GM12865 (cell line): ENCODE measurements at places on chromosomes 4 and X.

DNA sequence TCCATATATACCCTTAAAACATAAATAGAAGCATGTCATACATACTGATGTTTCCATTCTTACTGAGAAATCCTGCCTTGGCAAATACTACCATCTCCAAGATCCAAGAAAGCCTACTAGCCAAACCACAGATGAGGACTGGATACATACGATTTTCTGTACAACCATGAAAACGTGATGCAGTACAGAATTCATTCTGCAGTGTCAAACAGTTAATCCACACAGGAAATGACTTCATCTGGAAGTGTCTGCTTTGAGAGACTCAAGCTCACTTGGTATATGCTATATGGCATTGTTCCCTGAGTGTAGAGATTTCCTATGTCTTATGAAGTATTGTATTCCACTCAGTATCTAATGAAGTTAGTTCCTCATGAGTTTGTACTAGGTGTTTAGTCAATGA, 94.3 kb downstream of the CT47B1 start:
- no peak for DNase-seq

DNA sequence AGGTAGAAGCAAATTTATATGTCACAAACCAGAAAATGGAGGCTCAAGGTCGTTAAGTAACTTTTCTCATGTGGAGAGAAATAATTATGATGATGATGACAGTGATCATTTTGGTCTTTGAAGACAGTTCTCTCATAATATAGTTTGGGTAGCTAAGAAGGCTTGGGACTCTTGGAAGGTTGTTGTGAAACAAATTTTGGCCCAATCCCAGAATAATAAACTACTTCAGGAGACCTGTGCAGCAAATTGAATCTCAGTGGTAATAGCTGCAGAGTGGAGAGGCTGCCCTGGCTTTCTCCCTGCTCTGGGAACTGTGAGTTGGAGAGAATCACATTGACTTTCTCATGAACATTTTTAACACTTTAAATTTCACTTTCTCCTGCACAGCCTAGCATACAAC, 217.2 kb upstream of the BOD1L1 start:
- DNase-seq = no peak

DNA sequence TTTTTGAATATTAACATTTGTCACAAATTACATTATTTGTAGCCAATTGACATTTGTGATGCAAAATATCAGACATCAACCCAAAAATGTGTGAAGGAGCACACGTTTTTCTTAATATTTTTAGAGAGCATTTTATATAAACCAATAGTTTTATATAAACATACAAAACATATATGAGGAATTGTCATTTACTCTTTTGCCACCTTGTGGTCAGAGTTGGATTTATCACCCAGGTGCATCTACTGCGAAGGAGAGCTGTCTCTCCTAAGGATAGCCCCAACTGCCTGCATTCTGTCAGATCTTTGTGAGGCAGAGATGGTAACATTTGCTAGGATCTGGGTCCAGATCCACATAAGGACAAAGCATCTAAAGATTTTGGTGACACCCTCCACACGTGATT, 2.5 kb upstream of the USP27X start:
- peak; percentile 46 for DNase-seq

DNA sequence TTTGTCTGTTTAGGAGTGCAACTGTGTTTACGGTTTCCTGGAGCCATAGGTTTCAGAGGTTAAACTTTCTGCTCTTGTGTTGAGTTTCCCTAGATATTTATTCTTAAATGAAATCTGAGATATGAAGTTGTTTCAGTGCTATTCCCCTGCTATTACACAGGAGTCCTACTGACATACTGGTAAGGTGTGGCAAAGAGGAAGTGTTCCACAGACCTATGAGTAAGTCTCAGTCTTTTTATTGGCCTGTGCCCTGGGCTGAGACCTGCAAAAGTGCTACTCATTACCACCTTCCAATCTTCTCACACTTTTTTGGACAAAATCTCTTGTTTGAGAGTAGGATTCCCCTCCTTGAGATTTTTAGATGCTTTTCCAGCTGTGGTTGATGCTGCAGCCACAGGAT, 35.6 kb upstream of the MAGEA8 start:
- no peak for DNase-seq

DNA sequence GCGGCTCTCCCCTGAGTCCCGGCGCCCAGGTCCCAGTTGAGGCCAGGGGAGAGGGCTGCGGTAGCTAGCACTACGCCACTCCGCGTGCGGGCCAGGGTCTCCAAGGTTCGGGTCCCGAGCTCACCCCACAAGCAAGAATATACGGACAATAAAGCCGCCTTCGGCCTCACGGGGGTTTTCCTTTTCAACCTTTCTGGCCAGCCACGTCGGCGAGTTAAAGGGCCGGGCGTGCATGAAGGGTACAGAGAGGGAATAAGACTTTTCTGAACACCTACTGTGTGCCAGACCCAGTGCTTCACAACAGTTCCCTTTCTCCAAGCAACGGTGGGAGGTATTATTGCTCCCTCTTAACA, 138.5 kb upstream of the ZIC3 start:
- DNase-seq = no peak

GRCh38 chrX:9578083-9578779, 113.4 kb downstream of the TBL1X start:
- no peak for DNase-seq

GRCh38 chr4:97394653-97395052, 748.6 kb downstream of the STPG2 start:
- no peak for DNase-seq

DNA sequence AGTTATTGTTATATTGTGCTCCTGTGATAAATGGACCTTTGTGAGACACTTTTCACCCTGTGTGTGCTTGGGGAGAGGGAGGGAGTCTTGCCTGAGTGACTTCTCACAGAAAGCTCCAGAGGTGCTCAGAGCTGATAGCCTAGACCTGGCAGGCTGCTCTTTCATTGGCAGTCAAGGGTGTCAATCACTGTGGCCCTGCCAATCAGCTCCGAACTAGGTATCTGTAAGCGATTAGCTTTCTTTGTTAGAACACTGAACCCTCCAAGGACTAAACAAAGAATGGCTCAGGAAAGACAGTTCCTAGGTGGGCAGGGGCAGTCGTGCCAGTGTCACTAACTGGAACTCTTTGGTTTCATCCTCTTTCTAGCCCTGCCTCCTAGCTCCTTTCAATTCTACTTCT, 2.7 kb upstream of the NALF2 start:
- peak; percentile 29 for DNase-seq
